ENCODE measurements at places on chromosomes 5 and 9. TPM values are rescaled to one million over a fixed set of nuclear protein-coding genes. Genes with fewer than 3 reads are reported as not detected.
A peak's percentile ranks its signal among the peaks of the same experiment; 100 is the strongest.

GRCh38 chr9:69602773-69603172 lies 69.4 kb downstream of the APBA1 start:
- no peak for ATAC-seq

- ATAC-seq = no peak
Observed at GRCh38 chr5:13708432-13708831, 236.1 kb downstream of the DNAH5 start.

GRCh38 chr5:153372425-153373129 lies 117.9 kb upstream of the GRIA1 start:
- no peak for ATAC-seq

GRCh38 chr9:75612754-75613153 lies 277.7 kb upstream of the PCSK5 start:
- ATAC-seq = peak; percentile 25

- no peak for ATAC-seq
Observed at GRCh38 chr5:33867241-33867640, 24.5 kb downstream of the ADAMTS12 start.

DNA sequence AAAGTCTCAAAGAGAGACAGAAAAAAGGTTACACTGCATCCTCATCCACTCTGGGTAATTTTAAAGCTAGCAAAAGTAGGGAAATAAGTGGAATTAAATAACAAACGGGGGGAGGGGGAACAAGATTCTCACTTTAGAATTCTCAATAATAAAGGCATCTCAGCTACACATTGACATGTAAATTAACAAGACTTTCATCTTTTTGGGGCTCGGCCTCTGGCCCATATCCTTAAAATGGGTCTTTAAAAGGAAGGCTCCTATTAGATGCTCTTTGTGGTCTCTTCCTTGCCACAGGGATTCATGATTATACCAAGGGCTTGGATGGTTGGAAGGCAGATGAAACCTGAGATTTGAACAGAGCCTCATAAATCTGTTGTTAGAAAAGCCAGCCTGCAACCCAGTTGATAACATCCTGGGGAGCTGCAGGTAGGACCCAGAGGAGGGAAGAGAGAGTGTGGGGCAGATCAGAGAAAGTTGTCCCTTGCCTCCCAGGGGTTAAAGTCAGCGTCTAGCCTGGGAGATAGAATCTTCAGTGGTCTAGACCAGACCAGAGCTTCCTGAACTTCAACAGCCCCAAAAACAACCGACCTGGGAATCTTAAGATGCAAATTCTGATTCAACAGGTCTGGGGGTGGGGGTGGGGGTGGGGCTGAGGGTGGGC lies 135.9 kb downstream of the GCNT1 start:
- ATAC-seq = no peak

GRCh38 chr9:86486891-86487837 lies 133.0 kb upstream of the TUT7 start:
- peak; percentile 61 for ATAC-seq

DNA sequence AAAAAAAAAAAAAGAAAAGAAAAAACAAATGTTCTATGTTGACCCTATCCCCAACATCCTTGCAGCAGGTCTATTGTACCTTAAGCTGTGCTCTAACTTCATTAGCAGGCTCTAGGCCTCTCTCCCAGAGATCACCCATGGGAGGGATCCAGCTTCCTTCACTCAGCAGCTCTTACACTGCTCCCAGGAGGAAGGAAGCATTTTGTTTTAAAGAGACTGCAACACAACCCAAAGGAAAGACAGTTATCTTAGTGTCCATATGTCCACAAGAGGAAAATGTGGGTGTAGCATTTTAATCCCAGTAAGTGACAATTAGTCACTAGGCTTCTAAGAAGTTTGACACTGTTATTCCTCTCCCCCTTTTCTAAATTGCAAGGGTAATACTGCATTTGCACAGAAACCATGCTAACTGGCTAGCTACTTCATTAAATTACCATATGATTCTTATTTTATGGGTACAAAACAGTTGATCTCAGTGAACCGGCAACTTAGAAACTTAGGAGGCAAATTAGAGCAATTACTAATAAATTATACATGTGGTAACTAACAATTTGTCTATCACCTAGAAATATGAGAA lies 58.8 kb downstream of the MARCHF3 start:
- ATAC-seq = no peak

- no peak for ATAC-seq
Observed at GRCh38 chr5:90297045-90297764, 112.4 kb downstream of the CETN3 start.

DNA sequence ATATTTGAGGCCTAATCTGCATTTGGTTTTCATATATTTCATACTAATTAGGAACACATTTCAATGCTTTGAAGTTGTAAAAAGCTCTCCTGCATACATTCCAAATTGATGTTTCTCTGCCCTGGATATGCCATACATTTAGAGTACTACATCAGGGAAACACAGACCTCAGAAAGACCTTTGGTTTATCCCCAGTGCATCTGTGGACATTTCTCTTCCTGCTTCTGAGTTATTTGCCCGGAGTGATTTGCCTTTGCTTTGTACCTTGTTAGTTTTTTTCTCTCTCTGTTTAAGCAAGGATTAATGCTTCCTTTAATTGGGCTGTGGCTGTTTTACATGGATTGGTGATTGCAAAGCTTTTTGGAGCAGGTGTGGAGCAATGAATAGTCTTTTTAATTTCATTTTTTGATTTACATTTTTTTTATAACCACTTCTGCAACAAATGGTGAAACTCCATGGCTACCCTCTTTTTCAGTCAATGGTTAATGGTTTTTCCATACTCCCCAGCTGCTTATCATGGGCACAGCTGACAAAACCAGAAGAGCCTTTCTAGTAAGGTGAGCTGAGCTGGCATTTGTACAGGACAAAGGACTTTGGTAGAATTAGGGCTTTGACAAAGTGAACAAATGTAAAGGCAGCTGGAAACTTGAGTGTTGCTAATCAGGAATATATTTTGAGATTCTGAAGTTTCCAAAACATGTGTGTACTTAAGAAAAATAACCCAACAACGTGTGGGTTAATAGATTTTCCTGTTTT lies 54.2 kb downstream of the ZSWIM6 start:
- no peak for ATAC-seq

DNA sequence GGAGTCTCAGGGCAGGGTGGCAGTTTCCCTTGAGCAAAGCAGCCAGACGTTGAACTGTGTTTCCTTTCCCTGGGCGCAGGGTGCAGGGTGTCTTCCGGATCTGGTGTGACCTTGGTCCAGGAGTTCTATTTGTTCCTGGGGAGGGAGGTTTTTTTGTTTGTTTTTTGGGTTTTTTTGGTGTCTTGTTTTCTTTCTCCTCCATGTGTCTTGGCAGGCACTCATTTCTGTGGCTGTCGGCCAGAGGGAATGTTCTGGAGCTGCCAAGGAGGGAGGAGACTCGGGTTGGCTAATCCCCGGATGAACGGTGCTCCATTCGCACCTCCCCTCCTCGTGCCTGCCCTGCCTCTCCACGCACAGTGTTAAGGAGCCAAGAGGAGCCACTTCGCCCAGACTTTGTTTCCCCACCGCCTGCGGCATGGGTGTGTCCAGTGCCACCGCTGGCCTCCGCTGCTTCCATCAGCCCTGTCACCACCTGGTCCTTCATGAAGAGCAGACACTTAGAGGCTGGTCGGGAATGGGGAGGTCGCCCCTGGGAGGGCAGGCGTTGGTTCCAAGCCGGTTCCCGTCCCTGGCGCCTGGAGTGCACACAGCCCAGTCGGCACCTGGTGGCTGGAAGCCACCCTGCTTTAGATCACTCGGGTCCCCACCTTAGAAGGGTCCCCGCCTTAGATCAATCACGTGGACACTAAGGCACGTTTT lies 3.5 kb upstream of the PHYHD1 start:
- ATAC-seq = peak; percentile 63

DNA sequence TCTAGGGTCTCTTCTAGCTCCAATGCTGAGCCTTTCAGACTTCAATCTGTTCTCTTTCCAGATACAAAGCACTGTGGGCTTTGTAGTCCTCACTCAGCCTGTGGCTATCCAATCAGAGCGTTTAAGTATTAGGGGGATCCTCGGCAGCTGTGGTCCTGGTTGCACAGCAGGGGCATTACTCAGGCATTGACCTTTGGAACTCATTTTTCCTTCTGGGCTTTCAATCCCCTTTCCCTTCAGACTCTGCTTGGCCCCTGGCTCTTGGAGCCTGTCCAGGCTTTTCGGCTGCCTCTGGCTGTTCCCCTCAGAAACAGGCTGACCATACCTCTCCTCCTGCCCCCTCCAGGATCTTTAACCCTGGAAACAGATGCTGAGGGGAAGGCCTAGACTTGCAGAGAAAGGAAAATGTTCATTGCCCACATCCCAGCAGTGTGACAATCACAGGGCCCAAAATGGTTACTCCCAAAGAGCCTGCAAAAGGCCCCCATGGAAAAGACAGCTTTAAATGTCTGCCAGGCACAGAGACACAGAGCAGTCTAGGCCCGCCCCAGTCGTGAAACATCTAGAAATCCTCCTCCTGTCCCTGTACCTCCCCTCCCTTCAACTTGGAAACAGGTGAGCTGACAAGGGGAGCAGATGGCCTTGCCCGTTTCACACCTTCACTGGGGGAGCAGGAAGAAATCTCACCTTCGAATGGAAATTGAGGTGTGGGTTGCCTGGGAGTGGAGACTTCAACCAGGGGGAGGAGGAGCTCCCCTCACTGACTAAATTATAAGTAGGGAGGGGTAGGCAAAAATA lies 13.7 kb downstream of the C1QTNF2 start:
- no peak for ATAC-seq

GRCh38 chr5:31759925-31760324 lies 121.0 kb downstream of the PDZD2 start:
- ATAC-seq = no peak

- ATAC-seq = no peak
Observed at GRCh38 chr5:42064821-42065220, 139.7 kb downstream of the FBXO4 start.

GRCh38 chr5:123105864-123106263 lies 16.8 kb downstream of the PRDM6 start:
- no peak for ATAC-seq

GRCh38 chr5:167406513-167406912 lies 884.9 kb upstream of the WWC1 start:
- ATAC-seq = no peak

- peak; percentile 58 for ATAC-seq
Observed at GRCh38 chr5:131224387-131225201, 39.3 kb upstream of the CDC42SE2 start.

GRCh38 chr9:106625259-106625789 lies 237.6 kb upstream of the ZNF462 start:
- no peak for ATAC-seq

GRCh38 chr5:66718374-66719002 lies 122.3 kb downstream of the MAST4 start:
- no peak for ATAC-seq

SPRY4 gene
- 11.7 TPM for total RNA-seq

FOCAD gene
- total RNA-seq = 35.9 TPM

DMRTA1 gene
- total RNA-seq = 1.3 TPM

CCNB1 gene
- total RNA-seq = 5.8 TPM

TUSC1 gene
- 20.5 TPM for total RNA-seq

CLTB gene
- total RNA-seq = 222 TPM

BASP1 gene
- 0.31 TPM for total RNA-seq

PIP5KL1 gene
- total RNA-seq = 3.1 TPM

SGCD gene
- total RNA-seq = 61.3 TPM

MOB3B gene
- 12.4 TPM for total RNA-seq

RFX3 gene
- total RNA-seq = 9.0 TPM

ZNF454 gene
- 2.3 TPM for total RNA-seq

Data from gastroesophageal sphincter (tissue), 4 donors.